ENCODE measurements at places on chromosomes 2 and 18.

GRCh38 chr18:25743646-25744151 lies 346.7 kb downstream of the SS18 start:
- no peaks in the 10 kb centered on the region for H3K27me3 ChIP-seq
- no peaks in the 10 kb centered on the region for H3K36me3 ChIP-seq
- H3K4me1 ChIP-seq, result no peaks in the 10 kb centered on the region
- H3K4me3 ChIP-seq, result no peak overlapping the region
- no peak overlapping the region for H3K27ac ChIP-seq

GRCh38 chr2:107364361-107364950 lies 462.2 kb upstream of the RGPD4 start:
- H3K4me1 ChIP-seq, result no peaks in the 10 kb centered on the region
- H3K27me3 ChIP-seq, result no peaks in the 10 kb centered on the region
- H3K4me3 ChIP-seq, result no peak overlapping the region
- no peaks in the 10 kb centered on the region for H3K36me3 ChIP-seq
- no peak for DNase-seq

- H3K4me3 ChIP-seq, result no peak overlapping the region
- no peaks in the 10 kb centered on the region for H3K36me3 ChIP-seq
- no peaks in the 10 kb centered on the region for H3K4me1 ChIP-seq
- peaks cover 32% of the 10 kb centered on the region for H3K27me3 ChIP-seq
These were observed 135.9 kb downstream of the CYP26B1 start for GRCh38 chr2:72011791-72012190.

DNA sequence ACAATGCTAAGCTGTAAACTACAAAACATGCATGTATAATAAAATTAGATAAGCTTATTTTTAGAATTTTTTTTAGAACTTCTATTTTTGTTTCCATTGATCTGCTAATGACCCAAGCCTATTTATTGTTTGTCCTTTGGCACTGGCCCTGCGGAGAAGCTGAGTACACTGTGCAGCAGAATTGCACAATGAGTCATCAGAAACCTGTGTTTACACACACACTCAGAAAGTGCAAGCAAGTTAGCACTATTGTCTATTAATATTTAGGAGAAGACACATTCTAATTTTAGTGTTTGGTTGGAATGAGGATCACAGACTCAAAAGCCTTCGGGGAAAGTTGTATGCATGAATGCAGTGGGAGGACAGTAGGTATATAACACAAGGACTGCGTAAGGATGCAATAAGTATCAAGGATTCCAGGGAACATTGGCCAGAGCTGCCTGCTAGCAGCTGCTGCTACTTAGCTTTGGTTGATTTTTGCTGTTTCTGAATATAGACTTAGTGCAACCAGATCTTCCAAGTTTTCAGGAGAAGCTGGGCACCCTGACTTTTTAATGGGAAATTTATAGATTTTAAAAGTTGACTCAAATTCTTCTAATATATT lies 128.2 kb downstream of the KCNH7 start:
- H3K4me3 ChIP-seq, result no peak overlapping the region
- H3K27me3 ChIP-seq, result no peaks in the 10 kb centered on the region
- no peak for DNase-seq
- no peak overlapping the region for H3K27ac ChIP-seq

DNA sequence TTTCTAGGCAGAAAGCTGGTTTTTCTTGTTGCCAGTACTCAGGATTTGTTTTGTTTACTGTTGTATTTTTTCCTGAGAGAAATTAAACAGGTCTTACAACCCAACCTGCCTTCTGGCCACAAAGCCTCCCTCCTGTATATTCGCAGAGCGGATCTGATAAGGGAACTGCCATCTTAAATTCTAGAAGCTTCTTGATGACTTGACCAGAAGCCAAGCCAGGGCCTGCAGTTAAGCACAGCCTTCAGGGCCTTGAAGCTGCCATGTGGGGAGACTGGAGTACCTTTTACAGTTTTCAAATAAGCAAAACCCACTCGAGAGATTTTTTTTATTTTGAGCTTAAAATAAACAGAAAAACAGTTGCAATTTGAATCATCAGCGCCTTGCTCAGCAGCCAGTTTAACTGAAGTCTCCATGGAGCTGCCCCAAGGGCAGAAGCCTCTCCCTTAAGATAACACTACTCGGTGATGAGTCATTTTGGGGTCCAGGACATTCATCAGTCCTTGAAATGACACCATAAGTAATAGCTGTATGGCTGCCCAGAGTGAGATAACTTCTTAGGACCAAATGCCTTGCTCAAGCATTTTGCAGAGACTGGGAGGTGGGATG lies 51.5 kb upstream of the PHLPP1 start:
- H3K27me3 ChIP-seq, result peaks cover 8% of the 10 kb centered on the region
- no peaks in the 10 kb centered on the region for H3K36me3 ChIP-seq
- H3K4me1 ChIP-seq, result peaks cover 26% of the 10 kb centered on the region
- DNase-seq, result peak; percentile 70

GRCh38 chr2:85259101-85259590 lies 68.6 kb downstream of the TGOLN2 start:
- peaks cover 10% of the 10 kb centered on the region for H3K27me3 ChIP-seq
- peaks cover 13% of the 10 kb centered on the region for H3K36me3 ChIP-seq
- H3K27ac ChIP-seq, result peak overlapping the region; percentile 82
- peak; percentile 50 for DNase-seq
- peaks cover 68% of the 10 kb centered on the region for H3K4me1 ChIP-seq

DNA sequence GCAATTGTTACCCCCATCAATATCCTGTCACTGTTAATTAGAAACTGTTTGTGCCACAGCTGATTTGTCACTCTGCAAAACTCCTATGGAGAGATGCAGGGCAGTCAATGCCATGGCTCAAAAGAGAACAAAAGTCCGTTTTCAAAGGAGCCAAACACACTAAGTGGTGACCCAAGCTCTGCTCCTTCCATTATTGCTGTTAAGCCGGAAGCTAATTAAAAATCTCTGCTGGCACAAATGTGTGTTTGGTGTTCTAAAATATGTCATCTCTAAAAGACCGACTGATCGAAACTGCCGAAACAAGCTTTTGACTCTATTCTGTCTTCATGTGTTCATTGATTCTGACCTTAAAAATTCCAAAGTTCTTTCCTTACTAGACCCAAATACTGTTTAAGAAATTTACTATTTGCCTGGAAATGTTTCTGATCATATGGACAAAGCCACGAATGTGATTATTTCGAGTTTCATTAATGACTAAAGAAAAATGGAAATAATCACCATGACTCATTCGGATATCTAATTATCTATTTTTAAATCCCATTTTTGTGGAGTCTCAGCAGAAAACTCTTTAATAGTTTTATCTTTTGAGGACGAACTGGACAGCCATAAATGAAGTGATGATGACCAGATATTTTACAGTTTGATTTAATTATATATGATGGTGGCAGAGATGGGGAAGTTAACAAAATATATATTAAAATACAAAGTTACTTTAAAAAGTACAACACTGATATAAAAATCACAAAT lies 287.6 kb downstream of the SOCS6 start:
- no peak overlapping the region for H3K4me3 ChIP-seq
- DNase-seq, result no peak
- H3K27ac ChIP-seq, result no peak overlapping the region
- H3K36me3 ChIP-seq, result no peaks in the 10 kb centered on the region

- H3K4me1 ChIP-seq, result peaks cover 27% of the 10 kb centered on the region
- H3K27ac ChIP-seq, result peak overlapping the region; percentile 86
- DNase-seq, result no peak
- peaks cover 11% of the 10 kb centered on the region for H3K36me3 ChIP-seq
- peaks cover 2% of the 10 kb centered on the region for H3K27me3 ChIP-seq
These were observed 881 bp downstream of the PIKFYVE start for GRCh38 chr2:208266936-208267335.

GRCh38 chr2:13923823-13924222 lies 708.7 kb upstream of the LRATD1 start:
- H3K4me1 ChIP-seq, result no peaks in the 10 kb centered on the region
- H3K36me3 ChIP-seq, result no peaks in the 10 kb centered on the region
- no peak overlapping the region for H3K4me3 ChIP-seq
- H3K27me3 ChIP-seq, result peaks cover 1% of the 10 kb centered on the region

DNA sequence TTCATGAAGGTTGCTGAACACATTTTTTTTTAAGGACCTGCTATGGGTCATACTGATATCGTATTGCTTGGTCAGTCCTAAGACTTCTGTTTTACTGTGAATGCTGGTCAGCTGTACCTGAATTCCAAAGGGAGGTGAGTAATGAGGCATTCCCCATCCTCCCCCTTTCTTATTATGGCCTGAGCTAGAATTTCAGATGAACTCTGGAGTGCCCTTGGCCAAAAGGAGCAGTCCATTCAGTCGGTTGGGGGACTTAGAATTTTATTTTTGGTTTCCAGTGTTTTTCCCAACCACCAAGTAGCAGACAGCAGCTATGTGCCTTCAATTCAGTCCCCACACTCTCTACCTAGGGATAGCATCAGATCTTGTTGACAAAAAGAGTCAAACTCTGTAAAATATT lies 26.9 kb upstream of the PDCL3 start:
- H3K36me3 ChIP-seq, result no peaks in the 10 kb centered on the region
- no peak overlapping the region for H3K4me3 ChIP-seq
- no peak for DNase-seq

DNA sequence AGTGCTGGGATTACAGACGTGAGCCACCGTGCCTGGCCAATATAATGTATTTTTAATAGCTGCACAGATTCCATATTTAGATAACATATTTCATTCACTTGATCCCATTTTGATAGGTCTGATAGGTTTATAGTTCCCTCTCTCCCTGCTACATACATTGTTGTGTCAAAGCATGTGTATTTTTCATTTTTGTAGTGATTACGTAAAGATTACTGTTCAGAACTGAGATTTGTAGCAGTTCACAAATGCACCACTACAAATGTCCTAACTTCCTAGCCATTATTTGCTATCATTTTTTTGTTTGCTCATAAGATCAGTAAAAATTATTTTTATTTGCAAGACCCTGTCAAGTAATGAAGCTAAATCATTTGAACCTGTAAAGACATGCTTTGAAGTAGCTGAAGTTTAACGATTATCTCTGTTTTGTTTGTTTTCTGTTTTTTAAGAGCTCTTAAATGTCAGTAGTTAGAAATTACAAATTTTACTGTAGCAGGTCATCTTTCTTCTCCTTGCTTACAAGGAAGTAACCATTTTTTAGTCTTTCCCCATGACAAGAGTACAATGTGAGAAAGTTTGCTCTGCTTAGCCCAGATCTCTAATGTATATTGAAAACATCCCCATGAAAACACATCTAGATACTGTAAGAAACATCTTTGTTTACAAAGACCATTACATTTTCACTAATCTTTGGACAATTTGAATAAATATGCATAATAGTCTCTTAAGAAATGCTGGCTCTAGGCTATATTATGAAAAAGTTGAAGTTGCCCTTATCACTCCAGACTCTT lies 54.1 kb downstream of the EML4 start:
- H3K27me3 ChIP-seq, result no peaks in the 10 kb centered on the region
- H3K4me3 ChIP-seq, result no peak overlapping the region
- H3K4me1 ChIP-seq, result peaks cover 42% of the 10 kb centered on the region
- H3K27ac ChIP-seq, result peak overlapping the region; percentile 51

- peaks cover 18% of the 10 kb centered on the region for H3K4me1 ChIP-seq
- peak overlapping the region; percentile 21 for H3K4me3 ChIP-seq
- H3K27ac ChIP-seq, result peak overlapping the region; percentile 72
- H3K27me3 ChIP-seq, result no peaks in the 10 kb centered on the region
These were observed 56.3 kb downstream of the SRBD1 start for GRCh38 chr2:45554742-45555140.

- H3K27ac ChIP-seq, result peak overlapping the region; percentile 97
- H3K4me3 ChIP-seq, result no peak overlapping the region
- H3K27me3 ChIP-seq, result peaks cover 4% of the 10 kb centered on the region
- peaks cover 56% of the 10 kb centered on the region for H3K4me1 ChIP-seq
- no peak for DNase-seq
These were observed 81.7 kb downstream of the GLI2 start for GRCh38 chr2:120817136-120817955.

- no peak overlapping the region for H3K4me3 ChIP-seq
- peaks cover 48% of the 10 kb centered on the region for H3K36me3 ChIP-seq
- no peak overlapping the region for H3K27ac ChIP-seq
- peaks cover 16% of the 10 kb centered on the region for H3K4me1 ChIP-seq
- no peak for DNase-seq
These were observed 21.2 kb downstream of the ALS2 start for GRCh38 chr2:201759567-201759966.

DNA sequence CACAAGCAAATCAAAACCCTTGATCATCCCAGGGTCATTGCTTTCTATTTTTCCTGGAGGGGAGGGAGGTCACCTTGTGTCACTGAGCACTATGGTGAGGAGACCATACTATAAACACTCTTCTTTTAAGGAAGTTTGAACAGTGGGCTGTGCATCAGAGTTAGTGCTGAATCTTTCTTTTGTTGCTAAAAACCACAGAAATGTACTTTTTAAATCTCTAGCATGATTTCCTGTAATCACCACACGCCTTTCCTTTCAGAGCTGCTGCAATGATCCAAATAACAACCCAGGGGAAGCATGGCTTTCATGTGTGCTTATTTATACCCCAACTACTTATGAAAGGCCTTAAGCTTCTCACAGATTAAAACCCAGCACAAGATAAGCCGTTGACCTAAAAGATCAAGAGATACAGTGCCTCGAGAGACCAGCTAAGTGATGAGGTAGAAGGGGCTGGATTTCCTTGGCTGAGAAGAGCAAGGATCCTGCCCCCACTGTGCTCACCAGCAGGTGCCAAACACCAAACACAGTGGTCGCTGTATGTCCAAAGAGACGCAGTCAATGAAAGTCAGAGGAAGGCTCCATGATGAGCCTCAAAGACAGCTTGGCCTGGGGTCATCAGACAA lies 34.7 kb downstream of the TRABD2A start:
- peak overlapping the region; percentile 25 for H3K27ac ChIP-seq
- no peaks in the 10 kb centered on the region for H3K27me3 ChIP-seq
- no peaks in the 10 kb centered on the region for H3K36me3 ChIP-seq
- no peak overlapping the region for H3K4me3 ChIP-seq

DNA sequence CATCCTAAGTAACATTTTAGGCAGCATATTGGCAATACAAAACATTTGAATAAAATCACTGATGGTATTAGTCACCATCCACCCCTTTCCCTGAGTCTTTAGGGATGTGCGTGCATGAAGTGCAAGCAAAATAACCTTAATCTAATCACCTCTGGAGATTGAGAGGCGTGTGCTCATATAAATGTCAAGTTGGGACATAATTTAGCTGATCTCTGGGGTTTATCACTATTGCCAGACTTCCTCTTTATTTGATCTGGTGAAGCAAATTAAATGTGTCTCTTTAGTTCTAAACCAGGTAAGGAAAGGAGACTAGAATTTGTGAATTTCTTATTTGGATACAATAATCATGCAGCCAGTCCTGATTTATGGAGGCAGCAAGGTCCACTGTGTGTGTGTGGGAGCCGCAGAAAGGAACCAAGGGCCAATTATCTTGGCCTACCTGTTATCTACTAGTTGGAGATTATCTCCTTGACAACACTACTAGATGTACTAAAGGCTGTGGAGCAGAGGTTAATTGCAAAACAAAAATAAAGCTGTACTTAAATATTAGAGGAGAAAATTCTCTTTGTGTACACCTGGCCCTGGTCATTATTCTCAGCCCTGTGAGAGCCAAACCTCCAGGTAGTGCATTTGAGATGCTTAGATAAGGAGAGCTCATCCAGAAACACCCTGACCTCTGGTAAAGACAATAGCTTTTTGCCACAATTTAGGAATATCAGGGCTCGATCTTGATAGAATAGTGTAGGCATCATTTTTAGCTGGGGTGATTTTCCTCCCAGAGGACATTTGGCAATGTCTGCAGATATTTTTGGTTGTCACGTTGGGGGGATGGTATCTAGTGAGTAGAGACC lies 78.2 kb downstream of the HRH4 start:
- no peak overlapping the region for H3K27ac ChIP-seq
- H3K4me3 ChIP-seq, result no peak overlapping the region
- no peak for DNase-seq
- no peaks in the 10 kb centered on the region for H3K4me1 ChIP-seq
- H3K36me3 ChIP-seq, result no peaks in the 10 kb centered on the region
